ENCODE measurements at places on chromosomes 7 and 10. TPM values are rescaled to one million over a fixed set of nuclear protein-coding genes. Genes with fewer than 3 reads are reported as not detected.

LEP gene
- total RNA-seq = not detected

CYP2W1 gene
- total RNA-seq = 0.46 TPM

ENTPD1 gene
- 68.3 TPM for total RNA-seq

ANXA8L1 gene
- total RNA-seq = not detected

GRCh38 chr7:53431901-53432300 lies 396.5 kb downstream of the POM121L12 start:
- DNase-seq = no peak

DNA sequence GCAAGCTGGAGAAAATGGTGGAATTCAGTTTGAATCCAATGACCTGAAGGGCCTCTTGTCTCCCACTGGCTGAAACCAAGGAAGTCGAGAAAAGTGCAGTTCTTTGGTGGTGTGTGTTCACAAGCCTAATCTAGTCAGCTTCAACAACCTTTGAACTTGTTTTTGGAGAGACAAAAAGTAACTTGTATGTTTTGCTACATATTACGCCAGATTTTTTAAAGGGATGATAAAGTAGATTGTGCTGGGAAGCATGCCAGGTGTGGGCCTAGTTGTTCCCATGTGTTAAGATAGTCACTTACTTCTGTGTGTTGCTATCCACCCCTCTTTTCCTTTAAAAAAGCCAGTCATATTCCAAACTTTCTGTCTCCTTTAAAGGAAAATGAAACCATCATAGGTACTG lies 79.7 kb upstream of the FAM3C start:
- DNase-seq = no peak

DNA sequence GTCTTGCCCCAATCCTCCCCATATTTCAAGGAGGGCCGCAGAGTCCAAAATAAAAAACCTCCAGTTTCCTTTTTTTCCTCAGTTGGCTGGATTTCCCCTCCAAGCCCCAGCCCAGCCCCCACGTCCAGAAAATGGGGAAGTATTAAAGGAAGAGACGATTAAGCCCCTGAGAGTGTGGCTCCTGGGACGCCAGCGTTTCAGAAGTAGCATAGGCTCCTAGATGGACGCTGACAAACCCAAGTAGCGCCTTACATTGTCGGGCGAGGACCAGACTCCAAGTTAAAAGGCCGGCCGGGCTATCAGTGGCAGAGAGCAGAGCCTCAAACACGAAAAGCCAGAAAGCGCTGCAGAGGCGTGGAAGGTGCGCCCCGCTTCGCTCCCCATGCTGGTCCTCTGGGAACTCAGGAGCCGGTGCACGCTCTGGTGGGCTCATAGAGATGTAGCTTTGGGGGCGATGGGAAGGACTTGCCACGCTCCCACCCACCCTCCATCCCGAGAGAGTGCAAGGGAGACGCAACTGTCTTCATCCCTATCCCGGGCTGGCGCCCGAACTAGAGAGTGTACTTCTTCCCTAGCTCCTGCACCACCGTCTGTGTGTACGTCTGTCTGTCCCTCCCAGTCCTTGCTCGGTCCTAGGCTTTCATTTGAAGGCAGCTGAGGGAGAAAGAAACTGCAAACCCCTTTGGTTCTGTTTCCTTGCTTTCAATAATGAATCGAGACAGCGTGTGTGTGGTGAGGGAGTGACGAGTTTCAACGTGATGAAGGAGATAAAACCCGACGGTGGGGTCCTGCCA lies 6.3 kb upstream of the EMX2 start:
- no peak for DNase-seq

DNA sequence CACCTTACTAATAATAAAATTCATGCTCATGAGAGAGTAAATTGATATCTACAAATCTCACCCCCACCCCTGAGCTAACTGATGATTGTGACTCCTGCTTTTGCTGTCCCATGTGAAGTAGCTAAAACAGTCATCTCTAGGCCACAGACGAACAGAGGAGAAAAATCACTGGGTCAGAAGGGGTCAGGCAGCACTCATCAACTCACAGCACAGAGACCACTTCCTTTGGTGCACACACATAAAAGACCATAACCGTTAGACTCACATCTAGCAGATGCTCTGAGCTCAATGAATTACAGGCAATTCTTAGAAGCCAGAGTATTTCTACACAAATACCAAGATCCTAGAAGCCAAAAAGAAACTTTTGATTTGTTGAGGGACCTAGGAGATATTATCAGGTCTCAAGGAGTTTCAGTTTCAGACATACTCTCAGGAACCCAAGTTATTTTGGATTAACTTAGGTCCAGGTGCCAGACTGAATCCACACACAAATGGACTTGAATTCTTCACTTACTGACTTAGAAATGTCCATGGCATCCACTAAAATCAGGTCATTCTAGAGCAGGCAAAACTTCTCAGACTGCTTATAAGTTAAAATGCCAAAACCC lies 65.0 kb upstream of the TES start:
- DNase-seq = no peak

- no peak for DNase-seq
Observed at GRCh38 chr7:131094685-131095084, 233.0 kb upstream of the MKLN1 start.

DNA sequence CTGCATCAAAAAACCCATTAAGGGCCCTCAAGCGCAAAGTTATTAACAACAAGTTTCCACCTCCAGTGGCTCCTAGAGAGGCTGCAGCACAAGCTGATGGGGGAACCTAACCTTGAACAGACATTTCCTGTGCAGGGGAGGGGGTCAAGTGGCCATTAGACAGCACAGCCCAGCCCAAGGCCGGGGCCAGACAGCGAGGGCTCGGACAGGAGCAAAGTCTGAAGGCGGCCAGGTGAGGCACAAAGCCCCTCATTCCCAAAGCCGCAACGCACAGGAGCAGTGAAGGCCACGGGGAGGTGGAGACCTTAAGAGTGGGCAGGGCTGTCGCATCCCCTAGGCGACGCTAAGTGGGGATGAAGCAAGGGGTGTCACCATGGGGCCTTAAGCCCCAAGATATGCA lies 73.2 kb upstream of the ZNF746 start:
- DNase-seq = no peak

- DNase-seq = no peak
Observed at GRCh38 chr10:103277713-103278536, 987 bp downstream of the INA start.

DNA sequence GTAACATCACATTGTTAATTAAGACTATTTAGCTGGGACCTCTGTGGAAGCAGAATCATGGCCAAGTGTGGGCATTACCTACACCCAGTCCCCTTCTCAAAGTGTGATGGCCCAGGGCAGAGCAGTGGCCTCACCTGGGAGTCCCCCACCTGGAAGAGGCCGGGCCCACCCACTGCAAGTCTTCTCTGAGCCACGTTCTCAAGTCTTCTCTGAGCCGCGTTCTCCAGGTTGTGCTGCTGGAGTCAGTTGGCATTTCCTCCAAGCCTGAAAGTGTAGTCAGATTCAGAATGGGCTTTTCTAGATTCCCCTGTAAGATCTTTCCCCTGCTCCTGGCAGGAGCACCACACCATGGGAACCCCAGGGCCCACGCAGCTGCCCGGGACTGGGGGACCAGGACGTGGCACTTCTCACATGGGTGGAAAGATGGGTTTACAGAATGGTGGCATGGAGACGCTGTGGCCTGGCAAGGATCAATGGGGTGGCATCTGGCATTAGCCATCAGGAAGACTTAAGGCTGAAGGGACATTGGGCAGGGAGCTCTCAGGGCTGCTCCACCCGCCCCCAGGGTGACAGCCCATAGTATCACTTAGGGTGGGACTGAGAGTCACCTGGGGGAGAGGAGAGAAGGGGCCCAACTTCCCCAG lies 68.0 kb downstream of the MKI67 start:
- DNase-seq = no peak

DNA sequence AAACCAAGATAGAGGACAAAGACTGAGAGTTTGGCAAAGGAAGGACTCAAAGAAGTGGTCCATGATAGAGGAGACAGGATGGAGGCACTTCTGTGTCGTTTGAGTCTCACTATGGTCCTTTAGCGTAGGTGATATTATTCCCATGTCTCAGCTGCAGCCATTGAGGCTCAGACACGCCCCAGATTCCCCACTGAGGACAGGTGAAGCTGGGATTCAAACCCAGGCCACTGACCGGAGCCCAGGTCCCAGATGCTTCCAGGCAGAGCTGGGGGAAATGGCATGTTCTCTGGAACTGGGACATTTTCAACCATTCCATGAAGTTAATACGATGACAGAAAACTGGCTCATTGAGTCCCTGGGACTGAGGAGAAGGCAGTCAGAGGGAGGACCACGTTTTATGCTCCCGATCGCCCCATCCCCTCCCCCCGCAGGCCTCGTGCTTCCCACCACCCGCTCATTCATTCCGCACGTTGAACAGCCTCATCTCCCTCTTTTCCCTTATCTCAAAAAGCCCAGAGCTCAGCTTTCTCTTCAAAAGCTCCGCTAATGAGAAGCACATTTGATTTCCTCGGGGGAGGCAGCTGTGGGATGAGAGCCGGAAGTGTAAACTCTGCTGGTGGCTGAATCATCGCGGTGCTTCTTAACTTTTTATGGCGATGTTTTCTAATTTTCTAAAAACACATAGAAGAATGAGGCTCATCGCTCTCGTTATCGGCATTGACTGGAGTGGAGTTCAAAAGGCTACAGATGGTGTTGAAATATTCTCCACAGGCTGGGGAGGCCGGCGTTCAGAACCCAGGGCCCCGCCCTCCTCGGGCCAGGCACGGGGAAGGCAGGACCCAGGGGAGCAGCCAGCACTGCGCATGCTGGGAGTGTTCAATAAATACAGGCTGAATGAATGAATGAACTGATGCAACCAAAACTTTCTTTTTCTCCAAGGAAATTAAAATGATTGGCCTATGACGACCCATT lies 64.0 kb downstream of the OAT start:
- DNase-seq = peak; percentile 53

DNA sequence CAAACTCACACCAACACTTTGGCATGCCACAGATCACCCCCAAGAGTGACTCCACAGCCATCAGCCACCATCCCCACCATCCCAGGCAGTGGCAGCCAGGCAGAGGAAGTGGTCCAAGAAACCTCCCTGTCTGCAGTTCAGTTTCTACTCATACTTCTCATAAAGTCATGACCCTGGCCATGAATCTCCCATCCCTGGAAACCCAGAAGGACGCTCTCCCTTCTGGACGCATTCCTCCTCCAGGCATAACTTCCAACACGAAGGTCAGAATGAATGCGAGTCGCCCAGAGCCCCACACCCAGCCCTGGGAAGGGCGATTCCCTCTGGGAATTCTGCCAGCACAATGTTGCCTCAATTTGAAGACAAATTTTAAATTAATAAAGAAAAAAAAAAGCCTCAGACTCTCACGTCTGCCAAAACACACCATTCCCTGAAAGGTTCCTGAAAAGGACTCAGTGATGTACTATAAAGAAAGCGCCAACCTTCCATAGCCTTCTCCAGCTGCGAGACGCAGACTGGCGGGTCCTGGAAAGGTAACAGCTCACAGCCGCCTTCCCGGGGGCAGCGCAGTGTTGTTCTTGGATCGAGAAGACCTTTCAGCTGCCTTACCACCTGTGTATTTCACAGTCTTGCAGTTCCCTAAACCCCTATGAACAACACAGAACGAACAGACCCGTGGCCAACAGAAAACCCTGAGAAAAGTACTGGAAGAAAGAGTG lies 307.6 kb downstream of the FRMD4A start:
- no peak for DNase-seq

DNA sequence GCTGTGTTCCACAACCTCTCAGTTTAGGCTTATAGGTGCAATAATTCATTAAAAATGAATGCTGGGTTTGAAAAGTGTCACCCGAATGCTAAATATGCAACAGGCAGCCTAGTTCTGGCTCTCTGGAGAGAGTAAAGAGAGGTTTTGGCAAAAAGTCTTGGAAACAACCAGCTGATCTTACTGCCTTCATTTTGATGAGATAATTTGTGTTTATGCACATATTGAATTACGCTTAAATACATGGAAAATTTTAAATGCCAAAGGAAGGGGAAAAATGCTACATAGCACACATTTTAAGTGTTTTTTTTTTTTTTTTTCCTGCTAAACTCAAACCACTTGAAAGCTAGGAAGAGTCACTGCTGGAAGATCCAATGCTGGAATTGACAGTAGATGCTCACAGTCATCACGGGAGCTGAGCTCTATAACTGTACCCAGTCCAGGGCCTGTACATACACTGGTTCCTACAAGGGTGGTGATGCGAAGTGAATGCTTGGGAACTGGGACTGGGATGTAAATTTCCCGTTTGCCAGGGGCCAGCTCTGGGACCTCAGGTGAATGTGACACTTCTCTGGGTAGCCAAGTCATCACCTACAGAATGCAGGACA lies 151.5 kb downstream of the PFKFB3 start:
- DNase-seq = no peak

DNA sequence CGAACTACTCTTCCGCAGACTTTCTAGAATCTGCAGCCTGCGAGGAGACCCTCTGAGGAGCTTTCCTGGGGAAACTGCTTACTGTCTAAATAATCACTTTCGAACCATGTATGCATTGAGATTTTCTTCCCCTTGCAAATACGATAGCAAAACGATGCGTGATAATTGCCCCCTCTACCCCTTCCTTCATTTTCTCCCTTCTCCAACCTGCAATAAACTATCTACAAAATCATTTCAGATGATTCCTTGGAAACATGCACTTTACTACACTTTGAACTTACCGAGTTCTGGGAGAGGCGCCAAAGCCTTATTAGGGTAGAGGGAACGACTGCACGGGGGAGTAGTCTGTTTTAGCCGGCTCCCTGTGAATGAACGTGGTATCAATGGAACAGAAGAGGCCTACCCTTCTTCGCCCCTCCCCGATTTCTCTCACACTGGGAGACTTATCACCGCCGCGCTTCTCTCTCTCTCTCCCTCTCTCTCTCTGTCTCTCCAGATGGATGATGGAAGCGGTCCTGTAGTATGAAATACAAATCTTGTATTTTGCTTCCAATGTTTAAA lies at the start of gene FGFBP3:
FGFBP3 (minus strand) TSS at position 370 of the 561 bp plus-strand sequence. CDS start 517 bp downstream, outside the sequence.
- DNase-seq = no peak

DNA sequence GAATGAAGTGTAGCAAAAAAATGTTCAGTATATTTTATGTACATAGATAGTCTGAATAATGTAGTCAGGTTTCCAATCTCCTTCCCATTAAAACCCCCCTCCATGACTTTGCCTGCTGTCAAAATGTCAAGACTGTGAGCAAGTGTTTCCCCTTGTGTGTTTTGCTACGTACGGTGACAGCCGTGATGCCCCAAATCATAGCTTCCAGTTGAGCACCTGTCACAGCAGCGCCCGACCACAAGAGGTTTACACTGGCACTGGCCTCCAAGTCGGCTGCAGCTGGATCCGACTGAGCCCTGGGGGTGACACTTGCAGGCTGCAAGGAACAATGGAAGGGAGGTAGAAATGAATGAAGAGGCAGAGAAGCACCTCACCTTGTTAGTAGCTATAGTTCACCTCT lies 62.3 kb downstream of the LAMB4 start:
- DNase-seq = no peak

GRCh38 chr7:139887992-139888481 lies 59.0 kb downstream of the TBXAS1 start:
- DNase-seq = no peak
